ENCODE measurements at places on chromosomes 4 and X. TPM values are rescaled to one million over a fixed set of nuclear protein-coding genes. Genes with fewer than 3 reads are reported as not detected.
A peak's percentile ranks its signal among the peaks of the same experiment; 100 is the strongest.

DNA sequence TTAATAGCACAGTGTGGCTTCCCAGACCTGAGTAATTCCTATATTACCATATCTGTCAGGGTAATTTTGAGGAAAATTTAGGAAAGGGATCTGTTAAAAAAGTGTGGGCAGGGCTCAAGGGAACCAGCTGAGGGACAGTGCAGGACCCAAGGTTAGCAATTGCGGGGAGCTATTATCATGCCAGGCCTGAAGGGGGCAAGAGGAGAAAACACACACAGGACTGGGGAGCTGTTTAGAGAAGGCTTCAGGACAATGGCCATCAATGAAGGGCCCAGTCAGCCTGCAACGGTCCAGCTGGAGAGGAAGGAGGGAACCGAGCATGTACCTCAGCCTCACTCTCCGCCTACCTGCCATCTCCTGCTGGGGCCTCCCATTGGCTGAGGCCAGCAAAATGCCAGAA is 19.0 kb upstream of the NHS start:
- no peak overlapping the region for H3K4me3 ChIP-seq
- no peaks in the 10 kb centered on the region for H3K36me3 ChIP-seq
- H3K27me3 ChIP-seq: peaks cover 2% of the 10 kb centered on the region
- DNase-seq: no peak

MTNR1A gene
- not detected for total RNA-seq

DNA sequence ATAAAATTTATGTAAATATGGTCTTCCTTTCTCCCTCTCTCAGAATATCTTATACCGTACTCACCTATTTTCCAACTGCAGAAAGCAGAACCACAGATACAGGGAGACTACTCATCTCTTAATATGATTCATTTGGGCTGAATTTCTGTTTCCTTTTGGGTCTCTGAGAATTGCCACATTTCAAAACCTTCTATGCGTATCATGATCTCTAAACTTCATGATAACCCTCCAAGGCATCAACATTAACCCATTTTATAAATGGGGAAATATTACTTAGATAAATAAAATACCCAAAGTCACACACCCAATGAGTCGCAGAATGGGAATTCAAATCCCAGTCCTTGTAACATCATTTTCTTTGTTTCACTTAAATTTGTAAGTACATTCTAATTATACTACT is 16.6 kb upstream of the PRDM8 start:
- H3K4me1 ChIP-seq: peaks cover 52% of the 10 kb centered on the region
- H3K27me3 ChIP-seq: peaks cover 5% of the 10 kb centered on the region
- DNase-seq: no peak
- peak overlapping the region; percentile 81 for H3K27ac ChIP-seq

DNA sequence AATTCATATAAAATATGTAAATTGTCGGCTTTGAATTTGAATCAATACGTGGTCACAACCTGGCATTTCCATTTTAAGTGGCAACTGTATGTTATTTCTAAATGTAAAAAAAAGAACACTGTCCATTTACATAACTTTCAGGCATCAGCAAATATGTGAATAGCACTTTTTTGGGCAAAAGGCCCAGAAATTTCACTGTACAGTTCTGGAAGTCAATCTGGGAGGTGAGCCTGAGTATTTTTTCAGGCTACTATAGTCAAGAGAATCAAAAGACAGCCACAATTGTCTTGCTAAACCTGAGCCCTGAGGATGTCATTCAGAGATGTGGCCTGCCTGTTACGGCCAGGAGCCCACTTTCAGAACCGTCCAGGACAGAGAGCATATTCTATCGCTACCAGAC is 543.9 kb upstream of the MAGEB2 start:
- no peak for DNase-seq
- H3K4me3 ChIP-seq: no peak overlapping the region

DNA sequence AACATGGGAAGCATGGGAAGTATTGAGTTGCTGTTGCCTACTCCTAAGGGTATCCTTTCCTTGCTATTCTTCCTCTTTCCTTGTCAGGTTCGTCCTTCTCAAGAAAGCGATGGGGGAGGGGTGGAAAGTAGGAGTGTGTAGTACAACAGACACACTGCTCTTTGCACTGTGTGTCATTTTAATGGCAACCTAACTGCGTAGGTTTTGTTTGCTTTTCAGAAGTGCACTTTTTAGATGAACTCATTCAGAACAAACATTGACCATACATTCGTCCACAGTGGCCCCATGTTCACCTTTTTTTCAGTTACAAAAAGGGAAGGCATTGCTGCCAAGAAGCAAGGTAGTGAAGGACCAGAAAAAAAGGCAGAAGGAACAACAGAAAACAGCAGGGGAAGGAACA is 10.2 kb upstream of the YIPF6 start:
- H3K27me3 ChIP-seq: no peaks in the 10 kb centered on the region
- no peak for DNase-seq
- H3K4me1 ChIP-seq: peaks cover 2% of the 10 kb centered on the region
- H3K36me3 ChIP-seq: no peaks in the 10 kb centered on the region

- H3K27me3 ChIP-seq: no peaks in the 10 kb centered on the region
- no peak for DNase-seq
- peaks cover 3% of the 10 kb centered on the region for H3K4me1 ChIP-seq
- H3K4me3 ChIP-seq: no peak overlapping the region
Observed at GRCh38 chr4:36133658-36134057, 110.7 kb downstream of the ARAP2 start.

DNA sequence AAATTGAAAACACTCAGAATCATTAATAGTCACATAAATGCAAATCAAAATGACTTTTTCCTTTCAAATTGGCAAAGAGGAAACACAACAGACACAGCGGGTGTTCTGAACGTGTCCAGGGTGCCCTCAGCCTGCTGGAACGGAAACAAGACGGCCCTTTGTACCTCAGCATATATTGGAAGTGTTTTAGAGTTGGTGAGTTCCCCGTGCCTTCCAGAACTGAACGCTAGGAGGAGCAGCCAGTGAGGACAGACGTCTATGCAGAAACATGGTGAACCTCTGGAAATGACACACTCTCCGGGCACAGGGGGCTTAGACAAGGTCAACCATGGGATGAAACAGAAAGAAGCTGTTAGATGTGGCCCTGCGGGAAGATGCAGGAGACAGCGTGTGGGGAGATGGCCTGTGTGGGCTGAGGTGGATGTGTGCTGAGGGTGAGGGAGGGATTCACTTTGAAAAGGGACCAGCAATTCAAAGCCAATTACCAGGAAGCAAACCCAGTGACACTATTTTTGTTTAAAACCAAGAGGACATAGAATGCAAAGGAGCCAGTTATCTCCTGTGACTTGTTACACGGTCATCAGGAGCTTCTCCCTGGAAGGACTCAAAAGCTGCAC is 40.4 kb downstream of the RNF212 start:
- H3K36me3 ChIP-seq: no peaks in the 10 kb centered on the region
- no peak overlapping the region for H3K27ac ChIP-seq
- peaks cover 8% of the 10 kb centered on the region for H3K4me1 ChIP-seq
- DNase-seq: peak; percentile 81

DNA sequence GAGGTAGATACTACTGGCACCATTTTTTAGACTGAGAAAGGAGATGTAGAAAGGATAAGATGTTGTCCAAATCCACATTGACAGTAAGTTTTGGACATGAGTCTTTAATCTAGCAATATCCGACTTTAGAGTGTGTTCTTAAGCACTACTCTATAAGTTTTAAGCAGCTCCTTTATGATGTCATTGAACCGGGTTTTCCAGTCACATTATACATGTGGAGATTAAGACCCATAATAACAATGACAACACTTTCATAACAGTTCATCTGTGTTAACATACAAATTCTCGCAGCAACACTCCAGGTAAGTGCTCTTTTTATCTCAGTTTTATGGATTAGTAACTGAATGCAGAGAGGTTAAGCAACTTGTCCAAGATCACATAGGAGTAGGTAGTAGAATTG is 30.3 kb upstream of the CXCL8 start:
- no peak for DNase-seq
- no peaks in the 10 kb centered on the region for H3K4me1 ChIP-seq
- H3K27me3 ChIP-seq: no peaks in the 10 kb centered on the region
- H3K4me3 ChIP-seq: no peak overlapping the region
- no peak overlapping the region for H3K27ac ChIP-seq

CENPI gene
- 19.4 TPM for total RNA-seq

DNA sequence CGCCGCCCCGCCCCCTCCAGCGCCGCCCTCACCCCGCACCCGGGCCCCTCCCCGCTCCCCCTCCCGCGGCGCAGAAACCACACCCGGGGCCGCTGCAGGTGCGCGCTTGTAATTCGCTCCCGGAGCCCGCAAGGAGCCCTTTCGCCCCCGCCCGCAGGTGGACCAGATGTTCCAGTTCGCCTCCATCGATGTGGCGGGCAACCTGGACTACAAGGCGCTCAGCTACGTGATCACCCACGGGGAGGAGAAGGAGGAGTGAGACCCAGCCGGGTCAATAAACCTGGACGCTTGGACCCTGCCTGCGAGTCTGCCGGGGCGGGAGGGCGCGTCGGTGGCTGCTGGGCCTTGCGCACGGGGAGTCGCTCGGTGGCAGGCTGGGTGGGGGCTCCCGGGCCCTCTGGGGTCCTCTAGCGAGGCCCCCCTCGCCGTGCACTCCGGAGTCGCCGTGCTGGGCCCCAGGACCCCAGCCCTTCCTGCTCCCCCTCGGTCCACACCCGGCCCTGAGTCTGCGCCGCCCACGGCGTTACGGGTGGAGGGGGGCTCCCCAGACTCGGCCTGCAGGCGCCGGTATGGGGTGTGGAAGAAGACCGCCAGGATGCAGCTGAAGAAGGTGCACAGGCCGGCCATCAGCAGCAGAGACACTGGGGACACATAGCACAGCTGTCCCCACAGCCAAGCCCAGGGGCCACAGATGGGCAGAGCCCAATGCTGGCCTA is 7.1 kb downstream of the SLC49A3 start:
- peak overlapping the region; percentile 45 for H3K4me3 ChIP-seq
- H3K27me3 ChIP-seq: peaks cover 5% of the 10 kb centered on the region
- no peaks in the 10 kb centered on the region for H3K36me3 ChIP-seq
- peaks cover 7% of the 10 kb centered on the region for H3K4me1 ChIP-seq
- H3K27ac ChIP-seq: no peak overlapping the region
- peak; percentile 54 for DNase-seq

- H3K4me3 ChIP-seq: no peak overlapping the region
- H3K27ac ChIP-seq: no peak overlapping the region
- H3K36me3 ChIP-seq: no peaks in the 10 kb centered on the region
- no peak for DNase-seq
Observed at GRCh38 chrX:39888730-39889129, 209.0 kb downstream of the BCOR start.

DNA sequence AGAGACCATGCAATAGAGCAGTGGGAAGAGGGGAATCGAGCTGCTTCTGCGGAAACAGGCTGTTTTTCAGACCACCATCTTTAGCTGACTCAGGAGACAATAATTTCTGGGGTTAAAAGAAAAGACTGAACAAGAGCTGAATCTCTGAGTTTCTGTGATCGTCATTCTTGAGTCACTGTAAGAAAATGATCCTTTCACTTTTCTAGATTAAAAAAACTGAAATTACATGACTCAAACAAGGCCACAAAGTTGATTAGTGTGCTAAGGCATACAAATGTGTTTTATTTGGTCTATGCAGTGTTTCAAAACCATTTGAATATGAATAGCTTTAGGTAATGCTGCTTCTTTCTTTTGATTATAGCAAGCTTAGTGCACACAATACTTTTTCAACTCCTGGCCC is 194.4 kb upstream of the RPL34 start:
- no peaks in the 10 kb centered on the region for H3K27me3 ChIP-seq
- H3K4me1 ChIP-seq: peaks cover 25% of the 10 kb centered on the region
- H3K36me3 ChIP-seq: no peaks in the 10 kb centered on the region

TMEM154 gene
- total RNA-seq: 12.2 TPM

- H3K36me3 ChIP-seq: no peaks in the 10 kb centered on the region
- H3K4me3 ChIP-seq: no peak overlapping the region
- no peaks in the 10 kb centered on the region for H3K4me1 ChIP-seq
- DNase-seq: no peak
- H3K27me3 ChIP-seq: peaks cover 10% of the 10 kb centered on the region
- H3K27ac ChIP-seq: no peak overlapping the region
Observed at GRCh38 chr4:151238477-151238876, 38.5 kb upstream of the PRSS48 start.

ATP1B4 gene
- not detected for total RNA-seq

FMR1NB gene
- not detected for total RNA-seq

- no peak overlapping the region for H3K27ac ChIP-seq
- H3K4me1 ChIP-seq: no peaks in the 10 kb centered on the region
- H3K36me3 ChIP-seq: no peaks in the 10 kb centered on the region
- no peak overlapping the region for H3K4me3 ChIP-seq
Observed at GRCh38 chr4:164512124-164512523, 241.8 kb upstream of the SMIM31 start.

DNA sequence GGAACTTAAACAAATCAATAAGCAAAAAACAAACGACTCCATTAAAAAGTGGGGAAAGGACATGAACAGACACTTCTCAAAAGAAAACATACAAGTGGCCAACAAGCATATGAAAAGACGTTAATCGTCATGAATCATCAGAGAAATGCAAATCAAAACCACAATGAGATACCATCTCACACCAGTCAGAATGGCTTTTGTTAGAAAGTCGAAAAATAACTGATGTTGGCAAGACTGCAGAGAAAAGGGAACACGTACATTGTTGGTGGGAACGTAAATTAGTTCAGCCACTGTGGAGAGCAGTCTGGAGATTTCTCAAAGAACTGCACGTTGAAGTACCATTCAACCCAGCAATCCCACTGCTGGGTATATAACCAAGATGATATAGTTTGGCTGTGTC is 23.7 kb downstream of the NEUROG2 start:
- DNase-seq: no peak
- H3K4me3 ChIP-seq: no peak overlapping the region
- H3K4me1 ChIP-seq: no peaks in the 10 kb centered on the region
- H3K36me3 ChIP-seq: peaks cover 7% of the 10 kb centered on the region
- H3K27ac ChIP-seq: no peak overlapping the region

ALAS2 gene
- not detected for total RNA-seq

GRCh38 chr4:183618681-183619080 is 40.3 kb downstream of the RWDD4 start:
- no peaks in the 10 kb centered on the region for H3K36me3 ChIP-seq
- DNase-seq: no peak
- H3K4me1 ChIP-seq: no peaks in the 10 kb centered on the region
- no peak overlapping the region for H3K4me3 ChIP-seq

- H3K36me3 ChIP-seq: no peaks in the 10 kb centered on the region
- H3K27ac ChIP-seq: no peak overlapping the region
- H3K4me3 ChIP-seq: no peak overlapping the region
- DNase-seq: no peak
- no peaks in the 10 kb centered on the region for H3K27me3 ChIP-seq
- H3K4me1 ChIP-seq: no peaks in the 10 kb centered on the region
Observed at GRCh38 chr4:84778041-84778440, 188.4 kb downstream of the WDFY3 start.

DSPP gene
- not detected for total RNA-seq

- H3K4me3 ChIP-seq: no peak overlapping the region
- no peak overlapping the region for H3K27ac ChIP-seq
- peaks cover 4% of the 10 kb centered on the region for H3K36me3 ChIP-seq
- DNase-seq: no peak
Observed at GRCh38 chr4:26590639-26591038, 6.8 kb downstream of the TBC1D19 start.

- no peaks in the 10 kb centered on the region for H3K36me3 ChIP-seq
- H3K4me1 ChIP-seq: no peaks in the 10 kb centered on the region
- no peak overlapping the region for H3K27ac ChIP-seq
- no peak overlapping the region for H3K4me3 ChIP-seq
- no peaks in the 10 kb centered on the region for H3K27me3 ChIP-seq
Observed at GRCh38 chrX:44765556-44765955, 78.3 kb upstream of the DUSP21 start.
